GM12878 (cell line): ENCODE measurements at places on chromosomes 7 and 10. TPM values are rescaled to one million over a fixed set of nuclear protein-coding genes. Genes with fewer than 3 reads are reported as not detected.

GRCh38 chr10:99685597-99685967, 26.3 kb downstream of the ENTPD7 start:
- DNase-seq, result peak; percentile 43

DNA sequence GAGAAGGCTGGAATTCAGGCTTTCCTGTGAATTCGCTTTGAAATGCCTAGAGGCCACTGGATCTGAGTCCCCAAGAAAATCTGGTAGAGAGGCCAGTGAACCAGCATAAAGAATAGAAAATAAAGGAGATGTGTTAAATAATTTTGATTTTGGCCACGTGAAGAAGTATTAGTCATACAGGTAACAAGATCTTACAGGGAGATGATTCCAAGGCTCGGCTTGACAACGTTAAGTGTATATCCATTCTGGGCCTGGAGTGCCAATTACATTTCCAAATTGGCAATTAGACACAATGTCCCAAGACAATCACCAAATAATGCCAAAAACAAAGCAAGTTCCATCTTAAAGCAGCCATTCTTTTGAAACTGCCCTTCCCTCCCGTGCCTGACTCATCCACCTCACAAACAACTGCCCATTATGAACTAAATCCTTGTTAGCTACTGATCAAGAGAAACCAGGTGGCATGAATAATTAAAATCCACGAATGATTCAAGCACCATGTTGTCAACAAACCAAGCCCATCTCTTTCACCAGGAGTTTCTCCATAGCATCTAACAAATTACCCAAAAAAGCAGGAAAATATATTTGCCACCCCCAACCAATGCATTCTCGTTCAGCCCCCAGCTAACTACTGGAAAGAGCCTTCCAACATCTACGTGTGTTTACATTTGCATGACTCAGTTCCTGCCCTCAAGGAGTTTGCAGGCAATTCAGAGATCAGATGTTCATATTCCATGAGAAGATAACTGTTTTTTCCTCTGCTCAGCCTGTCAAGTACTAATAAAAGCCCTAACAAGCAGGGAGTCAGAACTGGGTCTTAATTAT, 8.5 kb downstream of the KCNMA1 start:
- DNase-seq, result no peak

- DNase-seq, result no peak
Measured at GRCh38 chr10:56346845-56347415, 14.1 kb downstream of the ZWINT start.

GRCh38 chr7:139821349-139822105, 7.5 kb upstream of the TBXAS1 start:
- DNase-seq, result no peak

DNA sequence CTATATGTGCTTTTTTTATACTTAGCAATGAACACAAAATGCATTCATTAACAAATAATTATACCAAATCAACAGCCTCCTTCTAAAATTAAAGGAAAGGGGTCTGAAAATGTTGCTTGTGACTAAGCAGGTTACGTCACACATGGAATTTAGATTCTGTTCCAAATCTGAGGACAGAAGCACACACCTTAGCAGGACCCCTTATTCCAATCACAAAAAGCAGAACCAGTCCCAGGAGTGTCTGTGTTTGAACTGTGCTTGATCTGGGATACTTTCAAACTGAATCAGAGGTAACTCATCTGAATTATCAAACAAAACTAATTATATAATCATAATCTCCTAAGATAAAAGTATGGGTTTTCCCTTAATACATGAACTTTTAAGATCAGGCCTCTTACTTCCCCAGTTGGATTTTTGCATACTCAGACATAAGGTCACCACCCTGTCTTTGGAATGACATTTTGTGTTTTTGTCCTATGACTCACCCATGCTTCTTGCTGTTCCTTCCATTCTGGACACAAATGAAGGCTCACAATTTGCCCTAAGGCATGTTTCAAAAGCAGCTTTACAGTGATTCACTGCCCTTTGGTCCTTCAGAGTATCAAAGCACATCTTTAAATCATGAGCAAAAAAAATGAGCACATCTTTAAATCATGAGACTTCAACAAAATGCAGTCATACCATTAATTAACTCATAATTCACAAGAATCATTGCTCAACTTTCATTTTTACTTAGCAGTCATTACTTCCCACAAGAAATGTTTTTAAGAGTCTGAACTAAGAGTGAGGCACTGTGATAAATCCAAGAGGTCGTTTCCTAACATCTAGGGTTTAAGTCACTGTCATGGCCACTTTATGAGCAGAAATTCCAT, 35.5 kb downstream of the SEMA3C start:
- DNase-seq, result no peak

- DNase-seq, result no peak
Measured at GRCh38 chr10:21989453-21990154, 13.9 kb downstream of the DNAJC1 start.

GRCh38 chr7:87148332-87148955, 3.8 kb upstream of the DMTF1 start:
- DNase-seq, result no peak

DNA sequence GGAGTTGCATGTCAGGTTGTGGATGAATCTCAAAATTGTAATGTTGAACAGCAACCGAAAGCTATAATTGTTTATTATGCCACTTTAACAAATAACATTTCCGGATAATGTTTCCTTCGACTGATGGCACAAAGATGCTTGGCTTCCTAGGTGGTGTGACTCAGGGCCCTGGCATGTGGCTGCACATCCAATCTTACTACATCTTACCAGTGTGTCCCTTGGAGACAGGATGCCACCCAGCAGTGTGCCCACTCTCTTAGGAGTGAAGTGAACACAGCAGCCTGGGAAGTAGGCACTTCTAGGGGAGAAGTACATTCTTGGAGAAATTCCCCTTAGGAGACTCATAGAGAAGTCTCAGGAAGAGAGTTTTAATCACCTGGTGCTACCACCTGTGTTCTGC, 33.0 kb upstream of the GPR26 start:
- no peak for DNase-seq

DNA sequence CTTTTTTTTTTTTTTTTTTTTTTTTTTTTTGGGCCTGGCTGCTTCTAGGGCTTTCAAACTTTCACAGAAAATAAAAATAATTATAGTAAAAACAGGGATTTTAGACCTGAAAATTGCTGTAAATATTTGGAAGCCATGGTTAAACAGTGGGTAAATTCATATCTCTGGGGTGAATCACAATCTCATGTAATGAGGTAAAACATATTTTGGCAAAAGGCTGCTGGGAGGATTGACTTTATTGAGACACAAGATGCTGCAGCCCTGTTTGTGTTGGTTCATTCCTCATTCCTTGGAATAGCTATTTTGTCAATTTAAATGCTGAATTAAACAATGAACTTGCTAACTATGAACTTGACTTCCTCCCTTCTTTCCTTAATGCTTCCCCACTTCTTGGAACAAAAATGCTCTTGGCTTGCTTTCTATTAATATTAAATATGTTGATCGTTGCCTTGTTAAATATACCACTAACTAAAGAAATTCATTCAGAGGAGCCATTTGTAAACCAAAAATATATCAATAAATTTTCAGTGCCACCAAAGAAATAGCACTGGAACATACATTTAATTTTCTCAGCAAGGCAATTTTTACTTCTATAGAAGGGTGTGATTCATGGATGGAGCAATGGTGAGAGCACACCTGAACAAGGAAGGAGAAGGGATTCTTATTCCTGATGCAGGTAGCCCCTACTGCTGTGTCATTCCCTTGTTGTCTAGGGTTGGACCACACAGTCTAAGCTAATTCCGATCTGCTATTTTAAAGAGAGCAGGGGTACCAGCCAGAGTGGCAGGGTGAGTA, 24.6 kb downstream of the AGK start:
- no peak for DNase-seq

- DNase-seq, result no peak
Measured at GRCh38 chr10:119829429-119829828, 43.2 kb downstream of the MCMBP start.

GRCh38 chr10:76993213-76993612, 644.4 kb downstream of the KCNMA1 start:
- DNase-seq, result no peak

GRCh38 chr10:8075282-8076260, 21.1 kb downstream of the GATA3 start:
- DNase-seq, result no peak

- DNase-seq, result no peak
Measured at GRCh38 chr10:4512671-4513240, 313.3 kb upstream of the AKR1E2 start.

GRCh38 chr7:158830211-158830723, 958 bp upstream of the ESYT2 start:
- DNase-seq, result no peak

DNA sequence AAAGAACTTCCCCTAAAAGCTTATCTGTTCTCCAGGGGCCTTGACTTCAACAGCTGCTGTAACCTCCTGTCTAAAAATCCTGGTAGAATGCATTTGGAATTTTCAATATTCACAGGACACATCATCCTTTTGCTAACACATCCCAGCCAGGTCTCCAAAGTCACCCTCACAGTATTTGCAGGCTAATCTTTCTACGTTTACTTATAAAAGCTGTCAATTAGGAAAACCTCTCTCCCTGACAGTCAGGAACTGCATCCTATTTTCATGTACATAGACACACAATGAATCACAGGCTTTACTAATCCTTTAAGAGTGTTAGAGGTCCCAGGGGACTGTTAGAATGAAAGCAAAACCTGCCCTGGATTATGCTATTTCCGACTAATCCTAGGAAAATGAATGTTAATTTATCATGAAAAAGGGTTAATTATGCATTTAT, 102.2 kb downstream of the GFRA1 start:
- DNase-seq, result no peak

DNA sequence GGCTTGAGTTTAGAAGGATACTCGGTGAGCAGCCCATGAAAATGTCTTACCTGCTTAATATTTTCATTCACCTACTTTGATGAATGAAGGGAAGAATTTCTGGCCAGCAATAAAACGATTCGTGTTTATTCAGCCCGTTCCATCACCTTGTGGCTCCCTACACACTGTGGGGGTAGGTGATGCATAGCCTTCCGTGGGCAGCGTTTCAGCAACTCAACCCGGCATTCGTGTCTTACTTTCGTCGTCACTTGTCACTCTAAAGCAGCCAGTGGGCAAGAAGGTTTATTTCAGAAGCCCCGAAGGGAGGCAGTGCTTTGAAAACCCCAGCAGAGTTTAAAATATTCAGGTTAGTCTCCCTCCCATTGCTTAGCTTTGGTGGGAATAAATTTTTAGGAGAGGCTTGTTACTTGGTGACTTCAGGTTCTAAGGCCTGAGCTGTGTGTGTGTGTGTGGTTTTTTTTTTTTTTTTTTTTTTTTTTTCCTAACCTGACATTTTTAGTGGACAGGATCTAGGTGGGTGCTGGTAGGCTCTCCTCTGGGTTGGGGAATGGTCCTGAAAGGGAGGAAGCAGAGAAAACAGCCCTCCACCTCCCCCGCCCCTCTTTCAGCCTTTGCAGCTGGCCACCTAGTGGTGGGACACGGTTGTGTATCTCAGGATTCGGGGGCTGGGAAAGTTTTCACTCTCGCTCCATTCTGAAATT, 1.8 kb downstream of the GRK5 start:
- DNase-seq, result no peak

GRCh38 chr7:127995156-127995880, 35.9 kb downstream of the LRRC4 start:
- DNase-seq, result no peak

DNA sequence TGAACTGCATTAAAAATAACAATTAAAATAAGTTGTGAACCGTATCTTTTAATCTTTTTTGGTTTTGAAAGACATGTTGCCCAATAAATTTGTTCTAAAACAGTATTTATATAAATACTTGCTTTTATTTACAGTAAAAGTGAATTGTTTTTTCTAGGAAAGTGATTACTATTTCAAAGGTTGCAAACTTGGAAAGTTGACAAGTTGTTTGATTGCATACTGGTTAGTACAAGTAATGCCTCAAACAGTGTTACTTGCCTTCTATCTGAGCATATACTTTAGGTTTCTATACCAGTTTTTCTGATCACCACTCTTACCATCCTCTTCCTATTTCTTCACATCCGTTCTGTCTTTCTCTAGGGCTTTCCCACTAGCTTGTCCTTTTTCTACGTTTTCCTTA, 212.6 kb downstream of the FOXP2 start:
- DNase-seq, result no peak

DNA sequence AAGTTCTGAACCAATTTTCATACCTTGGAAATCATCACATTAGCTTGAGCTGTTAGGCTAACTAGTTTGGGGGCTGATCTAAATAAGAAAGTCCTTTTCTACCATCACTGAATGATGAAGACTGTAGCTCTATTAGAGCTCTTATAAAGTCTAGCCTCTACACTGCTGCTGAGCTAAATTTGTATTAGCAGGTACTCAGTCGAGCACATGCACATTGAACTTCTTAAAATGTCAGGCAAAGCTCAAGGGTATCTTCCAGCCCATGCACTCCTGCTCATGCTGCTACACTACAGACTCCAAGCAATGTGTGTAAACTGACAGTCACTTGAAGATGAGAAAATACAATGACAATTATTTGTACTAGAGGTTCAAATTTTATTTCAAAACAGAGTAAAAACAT, 158.8 kb upstream of the TMEM229A start:
- no peak for DNase-seq

DNA sequence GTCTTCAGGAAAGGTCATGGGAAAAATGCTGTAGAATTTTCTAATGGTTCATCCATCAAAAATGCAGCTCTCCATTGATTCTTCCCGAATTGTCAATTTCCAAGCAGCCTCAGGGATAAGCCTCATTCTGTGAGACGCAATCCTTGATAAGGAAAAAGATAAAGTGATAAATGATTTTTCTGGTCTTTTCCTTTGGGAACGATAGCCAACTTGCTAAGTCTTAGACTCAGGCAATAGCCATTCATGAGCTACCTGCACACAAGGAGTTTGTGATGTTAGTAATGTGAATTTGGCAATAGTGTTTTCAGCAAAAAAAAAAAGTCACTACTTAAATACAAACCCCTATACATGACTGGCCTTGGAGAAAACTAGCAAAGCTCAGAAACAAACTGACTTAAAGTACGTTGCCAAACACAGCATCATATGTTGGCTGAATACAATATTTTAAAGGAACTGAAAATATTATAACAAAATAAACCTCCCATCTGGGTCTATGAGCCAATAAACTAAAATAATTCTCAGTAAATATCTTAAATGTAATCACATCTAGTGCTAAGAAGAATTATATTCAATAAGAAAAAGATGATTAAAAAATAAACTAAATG, 75.5 kb downstream of the KLF6 start:
- DNase-seq, result no peak

- no peak for DNase-seq
Measured at GRCh38 chr10:29353305-29353704, 64.4 kb downstream of the LYZL1 start.

- DNase-seq, result no peak
Measured at GRCh38 chr10:128096486-128097199, 29.6 kb downstream of the MKI67 start.

GRCh38 chr10:57769298-57769697, 498.4 kb downstream of the IPMK start:
- no peak for DNase-seq

Gene SLC25A13
- polyA plus RNA-seq, result 24.7 and 25.0 TPM in 2 replicates

Gene ANKRD7
- 0.40 and 1.1 TPM in 2 replicates for polyA plus RNA-seq

Gene CRPPA
- polyA plus RNA-seq, result not detected in 2 replicates

Gene RHOBTB1
- polyA plus RNA-seq, result not detected in 2 replicates

Gene C7orf57
- polyA plus RNA-seq, result not detected in 2 replicates

Gene ACSM6
- 0.19 and 0.20 TPM in 2 replicates for polyA plus RNA-seq

Gene LIPN
- polyA plus RNA-seq, result not detected in 2 replicates
